ENCODE measurements at places on chromosomes 12 and 14.

DNA sequence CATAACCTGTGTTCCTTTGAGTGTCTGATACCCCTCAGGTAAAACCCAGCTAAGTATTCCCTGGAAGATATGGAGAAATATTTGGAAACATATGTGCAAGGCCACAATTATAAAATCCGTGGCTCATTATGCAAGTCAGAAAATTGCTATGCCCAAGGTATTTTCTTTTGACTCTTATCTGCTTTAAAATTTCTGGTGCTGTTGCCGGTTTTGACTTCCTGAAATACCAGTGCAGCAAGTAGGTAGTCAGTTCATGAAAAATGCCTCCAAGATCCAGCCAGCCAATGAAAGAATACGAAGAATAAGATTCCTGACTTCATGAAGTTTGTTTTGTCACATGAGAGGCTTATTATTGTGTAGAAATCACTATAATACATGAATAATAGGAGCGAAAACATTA lies 20.2 kb upstream of the FUT8 start:
- no peak for DNase-seq

DNA sequence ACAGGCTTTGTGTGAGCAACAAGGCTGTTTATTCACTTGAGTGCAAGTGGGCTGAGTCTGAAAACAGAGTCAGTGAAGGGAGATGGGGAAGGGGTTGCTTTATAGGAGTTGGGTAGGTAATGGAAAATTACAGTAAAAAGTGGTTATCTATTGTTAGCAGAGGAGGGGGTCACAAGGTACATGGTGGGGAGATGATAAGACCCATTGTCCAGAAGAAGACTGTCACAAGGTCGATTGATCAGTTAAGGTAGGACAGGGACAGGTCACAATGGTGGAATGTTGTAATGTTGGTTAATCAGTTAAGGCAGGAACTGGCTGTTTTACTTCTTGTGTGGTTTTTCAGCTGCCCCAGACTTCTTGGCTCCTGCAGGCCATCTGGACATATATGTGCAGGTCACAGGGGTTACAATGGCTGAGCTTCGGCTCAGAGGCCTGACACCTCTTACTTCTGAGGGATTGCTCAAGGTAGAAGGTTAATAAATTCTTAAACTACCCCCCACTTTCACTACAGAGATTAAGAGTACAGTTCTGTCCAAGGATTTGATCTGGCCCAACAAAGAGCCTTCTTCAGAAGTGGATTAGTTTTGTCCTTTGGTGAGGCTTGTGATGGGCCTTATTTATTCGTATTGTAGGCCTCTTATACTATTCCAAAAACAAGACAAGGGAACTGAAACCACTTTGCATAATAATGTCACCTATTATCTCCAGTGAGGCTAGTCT lies 13.8 kb upstream of the DHRS4 start:
- no peak for DNase-seq

- no peak for DNase-seq
Measured at GRCh38 chr12:15629108-15629507, 160.1 kb downstream of the EPS8 start.

DNA sequence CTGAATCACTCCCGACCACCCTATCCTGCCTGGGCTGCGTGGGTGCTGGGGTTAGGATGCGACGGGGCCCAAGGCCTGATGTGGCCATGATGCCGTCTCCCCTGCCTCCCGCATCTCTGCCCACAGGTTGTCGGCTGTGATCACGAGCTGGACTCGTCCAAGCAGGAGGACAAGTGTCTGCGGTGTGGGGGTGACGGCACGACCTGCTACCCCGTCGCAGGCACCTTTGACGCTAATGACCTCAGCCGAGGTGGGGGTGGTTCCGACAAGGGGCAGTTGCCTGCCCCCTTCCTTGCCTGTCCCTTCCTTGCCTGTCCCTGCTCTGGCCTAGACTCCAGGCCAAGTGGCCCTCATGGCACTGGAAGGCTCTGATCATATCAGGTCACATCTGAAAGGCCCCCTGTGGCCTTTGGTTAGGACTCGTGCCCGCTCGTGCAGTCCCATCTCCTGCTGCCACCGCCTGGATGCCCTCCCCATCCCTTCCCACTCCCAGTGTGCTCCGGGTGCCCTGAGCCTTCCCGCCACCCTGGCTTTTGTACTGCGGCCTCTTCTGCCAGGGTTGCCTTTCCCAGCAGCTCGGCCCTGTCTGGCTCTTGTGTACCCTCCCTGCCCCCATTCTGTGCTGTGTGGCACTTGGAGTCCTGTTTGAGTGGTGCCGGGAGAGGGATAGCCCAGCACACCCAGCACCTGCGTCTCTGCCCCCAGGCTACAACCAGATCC lies 13.6 kb downstream of the PAPLN start:
- no peak for DNase-seq

DNA sequence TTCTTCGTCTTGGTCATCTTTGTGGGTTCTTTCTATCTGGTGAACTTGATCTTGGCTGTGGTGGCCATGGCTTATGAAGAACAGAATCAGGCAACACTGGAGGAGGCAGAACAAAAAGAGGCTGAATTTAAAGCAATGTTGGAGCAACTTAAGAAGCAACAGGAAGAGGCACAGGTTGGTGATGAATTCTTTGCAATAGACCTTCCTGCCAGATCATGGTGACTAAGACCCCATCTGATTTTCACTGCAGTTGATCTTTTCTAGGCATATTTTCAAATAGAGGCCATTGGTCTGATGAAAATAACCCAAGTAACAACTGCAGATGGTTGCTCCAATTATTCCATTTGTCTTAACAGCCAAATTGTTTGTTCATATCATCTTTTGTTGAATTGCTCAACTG lies 114.4 kb downstream of the SCN8A start:
- DNase-seq, result no peak

DNA sequence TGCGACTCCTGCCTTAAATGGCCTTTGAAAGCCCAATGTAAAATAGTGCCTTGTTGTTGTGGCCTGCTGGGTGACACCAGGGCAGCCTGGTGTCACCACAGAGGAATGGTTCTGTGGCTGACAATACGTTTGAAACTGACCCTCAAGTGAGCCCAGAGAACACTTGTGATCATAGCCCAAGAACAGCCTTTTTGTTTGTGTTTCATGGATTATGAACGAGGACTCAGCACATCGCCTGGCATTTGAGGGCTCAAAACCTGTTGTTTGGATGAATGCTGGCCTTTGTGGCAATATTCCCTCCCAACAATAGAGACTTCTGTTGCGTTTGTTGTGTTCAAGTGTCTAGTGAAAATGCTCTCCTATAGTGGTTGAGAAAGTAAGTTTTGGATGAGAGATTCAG lies 48.5 kb downstream of the TSPAN9 start:
- DNase-seq, result no peak

- no peak for DNase-seq
Measured at GRCh38 chr12:89129167-89129870, 223.0 kb downstream of the DUSP6 start.

GRCh38 chr14:70473825-70474224 lies 21.9 kb downstream of the ADAM21 start:
- DNase-seq, result no peak

GRCh38 chr14:22262881-22263280 lies 326.1 kb downstream of the DAD1 start:
- DNase-seq, result no peak

- DNase-seq, result no peak
Measured at GRCh38 chr12:561908-562593, 101.2 kb downstream of the NINJ2 start.

DNA sequence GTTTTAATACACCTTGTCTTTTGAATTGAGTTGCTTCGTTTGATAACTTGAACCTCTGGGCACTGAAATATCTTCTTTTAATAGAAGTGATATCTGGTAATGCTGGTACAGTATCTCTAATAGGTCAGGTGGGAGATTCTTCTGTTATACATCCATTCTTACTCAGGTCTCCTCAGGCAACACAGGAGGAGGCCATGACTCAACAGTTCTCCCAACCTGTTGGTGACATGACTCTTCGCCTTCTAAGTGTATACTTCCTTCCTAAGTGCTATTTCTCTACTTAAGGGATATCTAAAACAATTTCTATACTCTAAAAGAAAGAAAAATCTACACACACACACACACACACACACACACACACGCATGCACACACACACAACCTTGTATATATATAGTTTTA lies 509.1 kb downstream of the PCNX1 start:
- no peak for DNase-seq

DNA sequence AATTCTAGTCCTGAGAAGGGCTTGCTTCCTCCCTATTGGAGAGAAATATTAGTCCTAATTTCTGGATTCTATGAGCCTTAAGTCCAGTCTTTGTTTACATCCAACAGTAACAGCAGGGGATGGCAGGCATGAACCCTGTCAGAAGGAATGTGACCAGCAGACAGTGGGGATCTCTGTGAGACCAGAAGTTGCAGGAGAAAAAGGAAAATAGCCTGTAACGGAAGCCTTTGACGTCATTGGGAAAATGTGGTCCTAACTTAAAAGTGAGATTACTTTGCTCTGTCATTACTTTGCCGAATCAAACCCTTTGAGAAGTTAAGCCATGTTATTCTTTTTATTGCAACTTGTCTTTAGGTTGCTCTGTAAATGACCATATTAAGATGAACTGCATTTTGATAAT lies 218.2 kb upstream of the PRICKLE1 start:
- no peak for DNase-seq

GRCh38 chr14:39060818-39061437 lies 42.1 kb downstream of the SEC23A start:
- DNase-seq, result no peak

GRCh38 chr12:51341251-51342007 lies 5.0 kb downstream of the CELA1 start:
- DNase-seq, result no peak

DNA sequence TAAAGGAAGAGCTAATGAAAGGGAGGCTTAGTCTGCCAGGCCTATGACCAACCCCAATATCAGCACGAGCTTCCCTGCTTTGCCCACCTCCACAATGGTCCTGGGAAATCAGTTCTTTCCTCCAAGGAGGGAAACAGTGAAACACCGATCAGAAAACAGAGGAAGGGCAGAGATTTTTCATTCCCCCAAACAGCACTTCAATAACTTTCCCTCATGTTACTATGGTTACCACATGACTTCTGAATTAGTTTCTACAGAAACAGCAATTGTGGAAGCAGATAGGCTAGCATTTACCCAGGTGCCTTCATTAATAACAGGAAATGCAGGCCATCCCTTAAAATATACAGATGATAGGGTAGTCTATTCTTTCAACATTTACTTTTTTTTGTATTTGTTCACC lies 35.9 kb downstream of the TRIM9 start:
- DNase-seq, result no peak

DNA sequence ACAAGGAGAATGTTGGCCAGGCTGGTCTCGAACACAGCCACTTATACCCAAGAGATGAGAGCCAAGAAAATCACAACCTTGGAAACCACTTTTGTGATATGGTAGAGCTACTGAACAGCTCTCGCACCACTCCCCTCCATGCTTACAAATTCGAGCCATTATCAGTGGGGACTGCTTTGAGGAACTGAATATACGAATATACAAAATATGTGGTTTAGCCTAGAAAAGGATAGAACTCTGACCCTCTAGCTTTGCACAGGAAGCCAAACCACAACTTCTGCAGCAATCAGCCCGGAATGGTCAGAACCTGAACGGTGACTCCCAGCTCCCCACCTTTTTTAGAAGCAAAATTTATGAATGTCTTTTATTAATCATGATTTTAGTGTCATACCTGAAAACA lies 129.8 kb upstream of the TMEM132C start:
- no peak for DNase-seq

DNA sequence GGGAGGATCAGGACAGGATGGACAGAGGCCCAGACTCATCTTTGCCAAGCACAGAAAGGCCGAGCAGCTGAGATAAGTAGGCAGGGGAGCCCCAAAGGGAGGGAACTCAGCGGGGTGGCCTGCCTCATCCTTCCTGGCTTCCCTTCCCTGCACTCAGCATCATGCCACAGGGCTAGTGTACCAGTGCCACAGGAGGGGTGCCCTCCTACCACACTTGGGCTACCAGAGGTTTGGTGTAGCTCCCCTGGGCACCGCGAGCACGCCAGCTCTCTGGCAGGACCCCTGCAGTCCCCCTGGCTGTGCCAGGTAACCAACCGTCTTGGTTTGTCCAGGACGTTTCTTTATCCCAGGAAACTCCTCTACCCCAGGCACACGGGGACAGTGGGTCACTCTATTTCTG lies 123.5 kb downstream of the ESRRB start:
- no peak for DNase-seq

All from activated naive CD4-positive, alpha-beta T cell (primary cell).